Transverse colon (tissue), 4 donors: ENCODE measurements at places on chromosomes 12 and 14. TPM values are rescaled to one million over a fixed set of nuclear protein-coding genes. Genes with fewer than 3 reads are reported as not detected.

TMEM30B gene
- 50.4 TPM for total RNA-seq

VRTN gene
- total RNA-seq = not detected

CS gene
- total RNA-seq = 226 TPM

CLEC2A gene
- total RNA-seq = not detected

HCAR3 gene
- total RNA-seq = not detected

FERMT2 gene
- total RNA-seq = 186 TPM

RD3L gene
- not detected for total RNA-seq

OVCH1 gene
- 0.37 TPM for total RNA-seq
